Stimulated activated CD4-positive, alpha-beta T cell treated with anti-CD3 and anti-CD28 coated beads, Interleukin-2, amount 100 ng/mL, for 24 hours (primary cell): ENCODE measurements at places on chromosomes 1 and 21.

GRCh38 chr1:168792592-168793125, 63.7 kb upstream of the DPT start:
- DNase-seq = no peak

GRCh38 chr1:242836423-242836822, 311.9 kb upstream of the PLD5 start:
- no peak for DNase-seq

- DNase-seq = no peak
These were observed 252.4 kb upstream of the AJAP1 start for GRCh38 chr1:4402032-4402431.

DNA sequence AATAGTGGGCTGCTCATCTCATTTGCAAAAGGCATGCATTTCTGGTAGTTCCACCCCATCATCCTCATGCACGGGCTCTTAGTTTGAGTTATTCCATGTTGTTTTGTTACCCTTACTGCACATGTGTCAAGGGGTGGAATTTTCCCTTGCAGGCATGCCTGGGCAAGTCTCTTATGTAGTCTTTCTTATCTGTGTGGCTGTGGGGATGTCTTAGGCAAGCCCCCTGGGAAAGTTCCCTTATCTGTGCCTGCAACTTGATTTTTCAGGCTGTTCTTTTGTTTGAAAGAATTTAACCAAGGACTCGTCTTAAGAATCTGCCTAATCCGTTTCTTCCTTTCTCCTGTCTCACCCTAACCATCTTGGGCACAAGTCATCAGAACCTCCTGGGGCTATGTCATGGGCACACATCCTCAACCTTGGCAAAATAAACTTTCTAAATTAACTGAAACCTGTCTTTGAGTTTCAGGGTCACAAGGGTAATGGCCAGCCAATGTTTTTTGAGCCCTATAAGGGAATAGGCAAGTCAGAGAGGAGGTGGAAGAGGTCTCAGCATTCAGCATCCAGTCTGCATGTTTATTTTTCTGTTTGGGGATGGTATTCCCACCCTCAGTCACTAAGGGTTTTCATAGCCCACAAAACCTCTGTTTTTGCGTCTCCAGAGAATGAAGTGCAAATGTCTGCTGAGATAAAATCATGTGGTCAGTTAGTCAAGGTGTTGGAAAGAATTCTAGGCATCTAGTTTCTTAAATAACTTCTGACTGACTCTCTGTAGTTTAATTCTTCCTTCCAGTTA, 579.7 kb downstream of the PLA2G4A start:
- DNase-seq = no peak

- no peak for DNase-seq
These were observed 43.6 kb downstream of the PBX1 start for GRCh38 chr1:164602480-164603093.

- no peak for DNase-seq
These were observed 392.3 kb upstream of the ADGRL2 start for GRCh38 chr1:81408419-81408818.

DNA sequence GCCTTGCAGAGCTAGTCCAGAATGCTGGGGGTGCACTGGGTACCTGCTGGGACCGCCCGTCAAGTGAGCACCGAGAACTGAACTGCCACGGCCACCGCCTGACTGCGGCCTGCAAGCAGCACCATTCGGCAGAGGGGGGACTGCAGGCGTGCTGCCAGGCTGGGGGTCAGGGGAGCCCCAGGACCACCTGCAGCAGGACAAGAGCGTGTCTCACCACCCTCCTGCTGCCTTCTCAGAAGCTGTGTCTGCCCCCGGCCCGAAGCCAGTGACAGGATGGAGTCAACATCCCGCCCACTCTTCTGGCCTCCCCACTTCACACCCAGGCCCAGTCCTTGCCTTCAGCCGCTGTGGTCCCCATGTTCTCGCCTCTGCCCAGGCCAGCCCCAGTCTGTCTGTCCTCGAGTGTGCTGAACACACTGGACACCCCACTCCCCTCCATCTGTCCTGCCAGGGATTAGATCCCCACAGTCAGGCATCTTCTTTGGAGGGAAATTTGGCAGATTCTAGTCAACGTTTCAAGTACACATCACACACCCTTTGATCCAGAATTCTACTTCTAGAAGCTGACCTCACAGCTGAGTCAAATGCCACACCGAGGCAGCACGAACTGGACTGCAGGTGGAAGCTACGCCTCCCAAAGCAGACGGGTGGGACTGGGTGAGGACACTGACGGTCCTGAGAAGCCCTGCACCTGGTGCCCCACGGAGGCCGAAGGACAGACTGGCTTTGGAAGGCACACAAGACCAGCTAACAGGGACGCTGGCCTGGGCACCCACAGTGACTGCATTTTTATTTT, 26.0 kb downstream of the PTTG1IP start:
- DNase-seq = no peak

DNA sequence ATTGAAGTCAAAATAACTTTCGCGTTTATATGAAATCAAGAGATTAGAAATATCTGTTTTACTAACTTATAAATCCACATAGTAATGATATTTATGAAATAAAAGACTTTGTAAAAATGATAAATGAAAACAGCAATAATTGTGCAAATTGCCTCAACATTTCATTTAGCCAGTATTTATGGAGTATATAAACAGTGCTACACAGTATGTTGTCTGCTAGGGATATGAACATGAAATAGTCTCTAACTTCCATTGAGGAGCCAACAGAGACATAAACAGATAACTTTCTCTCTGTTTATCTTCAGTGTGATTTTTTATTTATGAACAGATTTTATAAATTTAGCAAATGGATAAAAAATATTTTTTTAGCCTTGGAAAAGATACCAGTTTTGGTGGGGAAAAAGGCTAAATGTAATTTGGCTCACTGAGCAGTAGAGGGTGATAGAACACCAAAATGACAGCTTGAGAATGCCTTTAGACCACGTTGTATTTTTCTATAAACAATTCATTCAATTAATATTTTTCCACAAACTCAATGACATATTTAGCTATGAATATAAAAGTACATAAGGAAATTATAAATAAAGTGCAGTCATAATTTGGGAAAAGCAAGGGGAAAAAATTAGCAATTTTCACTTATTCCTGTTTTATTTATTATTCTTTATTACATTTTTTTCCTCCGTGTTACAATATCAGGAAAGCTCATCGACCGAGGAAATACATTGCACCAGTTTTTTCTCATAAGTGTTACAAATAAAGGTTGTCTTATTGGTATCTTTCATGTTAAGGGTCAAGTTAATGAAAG, 47.5 kb upstream of the EEIG2 start:
- DNase-seq = no peak

DNA sequence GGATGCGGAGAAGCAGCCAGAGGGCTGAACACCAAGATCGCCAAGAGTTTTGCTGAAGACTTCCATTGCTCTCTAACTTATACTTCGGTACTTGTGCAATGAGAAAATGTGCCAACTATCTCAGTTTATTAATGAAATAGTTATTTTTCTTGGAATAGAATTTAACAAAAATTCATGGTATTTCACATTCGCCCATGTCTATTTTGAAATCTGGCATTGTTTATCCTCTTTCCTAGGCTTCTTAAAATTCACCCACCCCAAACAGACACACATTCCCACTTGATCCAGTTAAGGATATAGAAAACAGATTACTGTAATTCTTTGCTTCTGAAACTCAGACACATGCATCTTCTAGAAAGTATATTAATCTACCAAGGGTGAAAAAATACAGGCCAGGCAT, 56.3 kb upstream of the ADAMTS5 start:
- no peak for DNase-seq

DNA sequence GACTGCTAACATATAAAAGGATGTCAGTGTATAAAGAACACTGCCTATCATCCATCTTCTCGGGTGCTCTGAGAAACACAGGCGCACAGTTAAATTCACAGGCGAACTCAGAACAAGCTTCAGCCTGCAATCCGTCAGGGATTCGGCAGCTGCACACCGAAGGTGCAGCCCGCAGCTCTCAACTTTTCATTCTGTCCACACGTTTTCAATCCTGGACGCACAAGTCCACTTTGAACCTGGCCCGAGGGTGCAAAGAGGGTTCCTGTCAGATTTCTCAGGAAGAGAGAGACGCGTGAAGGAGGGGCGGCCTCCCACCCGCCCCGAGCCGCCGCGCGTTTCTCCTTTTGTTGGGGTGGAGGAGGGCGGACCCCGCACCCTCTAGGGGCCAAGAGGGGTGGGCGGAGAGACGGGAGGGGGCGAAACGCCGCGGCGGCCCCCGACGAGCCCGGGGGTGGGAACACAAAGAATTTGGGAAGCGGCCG, 724 bp downstream of the DOCK7 start:
- peak; percentile 35 for DNase-seq

DNA sequence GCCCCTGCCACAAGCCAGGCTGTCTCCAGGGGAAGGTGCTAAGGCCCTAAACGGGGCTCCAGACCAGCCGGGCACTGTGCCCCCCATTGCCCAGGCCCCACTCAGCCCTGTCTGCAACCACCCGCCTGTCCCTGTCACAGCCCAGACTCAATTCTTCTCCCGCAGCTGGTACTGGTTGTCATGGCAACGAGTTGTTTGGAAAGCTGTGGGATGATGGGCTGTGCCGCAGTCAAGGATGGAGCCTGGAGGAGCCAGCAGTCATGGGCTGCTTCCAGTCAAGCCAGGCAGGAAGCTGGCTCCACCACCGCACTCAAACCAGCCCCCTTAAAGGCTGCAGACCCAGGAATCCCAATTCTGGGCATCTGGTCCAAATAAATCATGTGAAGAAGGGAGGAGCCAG, 4.2 kb downstream of the SPOCD1 start:
- no peak for DNase-seq

DNA sequence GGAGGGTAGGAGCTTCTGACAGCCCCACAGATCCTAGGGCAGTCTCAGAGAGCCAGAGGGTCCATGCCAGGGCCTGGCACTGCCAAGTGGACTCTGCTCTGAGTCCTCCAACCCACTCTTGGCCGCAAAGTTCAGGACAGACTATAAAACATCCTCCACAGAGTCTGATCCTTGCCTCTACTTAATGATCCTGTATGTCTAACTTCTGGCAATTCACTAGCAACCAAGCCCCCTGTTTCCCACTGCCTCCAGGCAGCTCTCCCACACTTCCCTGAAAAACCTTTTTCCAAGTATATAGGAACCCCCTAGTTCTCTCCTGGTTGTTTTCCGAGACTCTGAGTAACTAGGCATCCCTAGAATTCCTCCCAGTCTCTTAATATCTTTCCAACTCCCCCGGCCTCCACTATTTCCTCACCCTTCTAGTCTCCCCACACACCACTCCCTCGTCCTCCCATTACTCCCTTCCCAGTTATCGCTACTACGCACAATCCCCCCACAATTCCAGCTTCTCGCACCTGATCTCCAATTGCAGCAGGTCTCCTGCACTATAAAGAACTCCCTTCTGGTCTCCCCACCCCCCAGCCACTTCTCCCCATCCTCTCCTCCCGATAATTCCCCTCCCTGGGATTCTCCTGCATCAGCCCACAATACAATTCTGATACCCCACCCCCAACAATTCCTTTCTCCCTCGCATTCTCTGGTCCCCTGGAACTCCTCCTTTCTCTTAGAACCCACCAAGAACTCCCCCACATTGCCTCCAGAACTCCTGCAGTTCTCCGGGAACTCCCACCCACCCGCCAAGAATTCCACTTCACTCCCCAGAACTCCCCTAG, 574 bp downstream of the IGSF9 start:
- no peak for DNase-seq

- DNase-seq = peak; percentile 39
These were observed 744 bp upstream of the WDR26 start for GRCh38 chr1:224435318-224435763.

DNA sequence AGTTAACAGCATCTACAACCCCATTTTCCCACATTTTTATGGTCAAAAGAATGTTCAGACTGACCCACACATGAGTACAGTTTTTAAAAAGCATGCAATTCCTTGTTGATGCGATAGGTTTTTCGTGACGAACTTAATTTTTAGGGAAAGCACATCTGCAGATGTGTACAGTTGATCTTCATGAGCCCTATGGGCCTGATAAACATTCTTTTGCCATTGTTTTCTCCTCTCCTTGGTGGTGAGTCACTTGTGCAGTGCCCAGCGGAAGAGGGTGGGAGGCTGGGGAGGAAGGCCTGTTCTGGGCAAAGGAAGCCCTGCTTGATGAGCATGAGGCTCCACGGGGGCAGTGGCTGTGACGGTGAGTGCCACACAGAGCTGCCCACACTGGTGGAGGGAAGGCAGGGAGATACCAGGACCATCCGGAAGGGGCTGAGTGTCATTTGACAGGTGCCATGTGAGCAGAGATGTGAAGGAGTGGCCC, 5.3 kb downstream of the ARF1 start:
- DNase-seq = no peak
